Iris pigment epithelial cell (primary cell): ENCODE measurements at places on chromosomes 11 and 22.

- DNase-seq: peak; percentile 74
Measured at GRCh38 chr11:46001448-46001914, 79.0 kb downstream of the LARGE2 start.

- DNase-seq: peak; percentile 70
Measured at GRCh38 chr11:77590194-77590782, 535 bp downstream of the AQP11 start.

- no peak for DNase-seq
Measured at GRCh38 chr11:61906522-61906909, 10.8 kb downstream of the RAB3IL1 start.

DNA sequence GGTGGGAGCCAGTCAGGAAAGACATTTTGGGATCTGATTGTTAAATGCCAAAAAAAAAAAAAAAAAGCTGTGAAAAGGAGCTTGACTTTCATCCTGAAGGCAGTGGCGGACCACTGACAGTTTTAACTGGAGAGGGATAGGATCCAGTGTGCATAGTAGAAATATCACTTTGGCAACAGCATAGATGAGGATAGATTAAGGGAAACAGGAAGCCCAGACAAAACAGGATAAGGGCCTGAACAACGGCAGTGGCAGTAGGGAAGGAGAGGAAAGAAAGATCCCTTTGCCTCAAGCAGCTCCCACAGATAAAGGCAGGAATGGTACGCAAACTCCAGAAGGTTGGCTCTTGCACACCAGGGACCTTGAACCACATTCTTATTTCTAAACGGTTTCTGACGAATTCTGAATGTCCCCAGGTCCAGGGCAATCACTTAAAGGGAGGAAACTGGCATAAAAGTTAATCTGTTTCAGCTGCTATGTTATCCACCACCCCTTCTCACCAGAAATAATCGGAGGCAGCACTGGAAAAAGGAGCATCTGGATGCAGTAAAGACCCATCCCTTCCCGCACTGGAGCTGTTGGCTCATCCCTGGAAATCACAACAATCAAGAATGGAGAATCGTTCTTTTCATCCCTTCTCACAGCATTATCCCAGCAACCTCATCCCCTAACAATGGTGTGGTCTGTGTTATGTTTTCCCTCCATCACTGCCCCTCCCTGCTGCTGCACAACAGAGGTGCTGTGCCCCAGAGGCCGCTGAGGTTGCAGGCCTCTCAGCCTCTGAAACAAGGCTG is 99.1 kb downstream of the GAB2 start:
- no peak for DNase-seq

- DNase-seq: peak; percentile 94
Measured at GRCh38 chr11:6619004-6619745, at the start of gene TPP1. Gene TPP1, minus strand, starts transcription at chr11:6619422. Its CDS starts 22 bp downstream, at chr11:6619400.

DNA sequence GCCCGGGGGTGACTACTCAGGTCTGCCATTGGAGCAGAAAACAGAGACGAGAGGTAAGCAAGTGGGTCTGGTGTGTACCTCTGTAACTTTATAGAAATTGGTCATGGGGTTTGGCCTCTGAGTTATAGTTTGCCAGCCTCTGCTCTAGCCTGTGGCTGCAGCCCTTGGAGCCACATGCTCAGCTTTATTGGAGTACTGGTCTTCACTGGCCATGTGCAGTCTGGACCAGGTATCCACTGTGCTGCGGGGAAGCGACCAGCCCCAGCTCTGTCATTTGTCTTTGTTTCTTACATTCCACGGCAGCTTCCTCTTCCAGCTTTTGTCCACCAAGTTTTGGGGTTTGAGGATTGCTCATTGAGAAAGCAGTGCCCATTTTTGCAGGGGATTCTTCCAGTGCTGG is 453.4 kb downstream of the TBC1D22A start:
- no peak for DNase-seq

DNA sequence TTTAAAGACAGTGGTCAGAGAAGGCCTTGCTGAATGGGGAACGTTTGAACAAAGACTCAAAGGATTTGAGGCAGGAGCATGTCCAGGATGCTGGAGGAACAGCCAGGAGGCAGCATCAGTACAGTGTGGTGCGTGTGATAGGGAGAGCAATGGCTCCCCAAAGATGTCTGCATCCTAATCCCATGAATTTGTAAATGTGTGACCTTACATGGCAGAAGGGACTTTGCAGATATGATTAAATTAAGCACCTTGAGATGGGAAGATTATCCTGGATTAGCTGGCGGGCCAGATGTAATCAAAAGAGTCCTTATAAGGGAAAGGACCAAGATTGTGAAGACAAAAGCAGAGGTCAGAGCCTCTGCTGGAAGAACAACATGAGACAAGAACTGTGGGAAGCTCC is 24.6 kb upstream of the FAT3 start:
- no peak for DNase-seq

DNA sequence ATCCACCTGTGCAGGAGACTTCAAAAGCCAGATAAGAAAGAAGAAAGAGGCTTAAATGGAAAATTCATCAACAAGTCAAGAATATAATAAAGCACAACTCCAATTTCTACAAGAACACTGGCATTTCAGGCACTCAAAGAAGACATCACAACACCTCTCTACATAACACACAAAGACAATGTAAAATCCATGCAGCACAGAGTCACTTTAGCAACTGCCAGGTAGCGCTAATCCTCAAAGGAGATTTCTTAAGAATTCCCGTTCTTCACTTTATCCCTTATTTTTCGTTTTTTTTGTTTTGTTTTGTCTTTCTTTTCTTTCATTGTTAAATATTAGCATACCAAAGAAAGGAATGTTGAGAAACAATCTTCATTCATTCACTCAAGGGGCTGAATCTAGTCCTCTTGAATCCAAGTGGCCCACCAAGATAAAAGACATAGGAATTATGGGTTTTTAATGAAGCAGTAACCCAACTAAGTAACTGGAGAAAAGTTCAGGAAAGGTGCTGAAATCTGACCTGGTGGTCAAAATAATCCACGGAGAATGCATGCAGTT is 95.0 kb downstream of the CADM1 start:
- DNase-seq: no peak

GRCh38 chr11:112100462-112100861 is 13.8 kb downstream of the SDHD start:
- DNase-seq: peak; percentile 87

GRCh38 chr11:87819151-87819550 is 356.1 kb downstream of the RAB38 start:
- DNase-seq: peak; percentile 1

DNA sequence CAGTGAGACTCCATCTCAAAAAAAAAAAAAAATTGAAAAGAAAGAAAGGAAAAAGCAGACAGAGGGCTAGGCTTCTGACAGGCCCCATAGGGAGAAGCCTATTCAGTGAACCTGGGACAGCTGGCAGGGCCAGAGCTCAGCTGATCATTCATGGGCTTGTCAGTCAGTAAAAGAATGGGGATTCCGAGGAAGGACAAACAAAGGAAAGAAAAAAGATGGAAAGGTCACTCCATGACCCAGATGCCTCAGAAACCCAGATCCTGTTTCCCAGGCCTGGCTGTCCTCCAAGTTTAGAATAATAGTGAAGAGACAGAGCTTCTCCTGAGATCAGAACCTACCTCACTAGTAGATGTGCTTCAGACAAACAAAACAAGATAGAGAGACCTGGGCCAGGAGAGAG is 34.3 kb upstream of the ASPHD2 start:
- no peak for DNase-seq

DNA sequence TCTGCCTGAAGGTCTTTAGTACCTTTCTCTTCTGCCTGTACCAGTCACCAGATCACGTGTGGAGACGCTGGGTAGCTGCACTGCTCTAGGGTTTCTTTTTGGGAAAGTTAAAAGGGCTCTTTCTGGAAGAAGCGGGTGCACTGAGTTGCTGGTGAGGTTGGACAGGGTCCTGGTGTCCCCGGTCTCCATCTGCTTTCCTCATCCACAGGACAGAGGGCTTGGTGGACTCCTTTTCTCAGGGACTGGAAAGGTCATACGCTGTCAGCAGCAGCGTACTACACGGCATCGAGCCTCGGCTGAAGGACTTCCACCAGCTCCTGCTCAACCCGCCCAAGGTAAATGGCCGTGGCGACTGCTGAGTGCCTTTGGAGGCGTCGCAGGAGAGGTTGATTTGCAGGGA is 52.8 kb downstream of the SBF1 start:
- DNase-seq: no peak

DNA sequence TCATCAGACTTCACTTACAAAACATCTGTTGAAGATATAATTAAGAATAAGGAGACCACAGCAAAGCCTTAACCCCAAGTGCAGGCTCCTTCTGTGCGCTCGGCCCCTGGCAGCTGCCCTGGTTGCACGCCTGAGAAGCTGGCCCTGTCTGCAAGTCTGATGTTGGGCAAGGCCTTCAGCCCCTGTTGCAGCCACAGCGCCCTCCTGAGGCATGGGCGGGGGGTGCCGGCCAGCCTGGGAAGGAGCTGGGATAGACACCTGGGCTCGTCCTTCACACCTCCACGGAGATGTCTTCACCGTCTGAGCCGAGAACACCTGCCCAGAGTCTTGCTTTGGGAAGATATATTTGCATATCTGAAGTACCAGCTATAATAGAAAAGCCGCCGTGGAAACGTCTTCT is 104.1 kb downstream of the MPPED1 start:
- DNase-seq: no peak

- DNase-seq: no peak
Measured at GRCh38 chr11:9858218-9858617, 194.3 kb downstream of the SWAP70 start.

DNA sequence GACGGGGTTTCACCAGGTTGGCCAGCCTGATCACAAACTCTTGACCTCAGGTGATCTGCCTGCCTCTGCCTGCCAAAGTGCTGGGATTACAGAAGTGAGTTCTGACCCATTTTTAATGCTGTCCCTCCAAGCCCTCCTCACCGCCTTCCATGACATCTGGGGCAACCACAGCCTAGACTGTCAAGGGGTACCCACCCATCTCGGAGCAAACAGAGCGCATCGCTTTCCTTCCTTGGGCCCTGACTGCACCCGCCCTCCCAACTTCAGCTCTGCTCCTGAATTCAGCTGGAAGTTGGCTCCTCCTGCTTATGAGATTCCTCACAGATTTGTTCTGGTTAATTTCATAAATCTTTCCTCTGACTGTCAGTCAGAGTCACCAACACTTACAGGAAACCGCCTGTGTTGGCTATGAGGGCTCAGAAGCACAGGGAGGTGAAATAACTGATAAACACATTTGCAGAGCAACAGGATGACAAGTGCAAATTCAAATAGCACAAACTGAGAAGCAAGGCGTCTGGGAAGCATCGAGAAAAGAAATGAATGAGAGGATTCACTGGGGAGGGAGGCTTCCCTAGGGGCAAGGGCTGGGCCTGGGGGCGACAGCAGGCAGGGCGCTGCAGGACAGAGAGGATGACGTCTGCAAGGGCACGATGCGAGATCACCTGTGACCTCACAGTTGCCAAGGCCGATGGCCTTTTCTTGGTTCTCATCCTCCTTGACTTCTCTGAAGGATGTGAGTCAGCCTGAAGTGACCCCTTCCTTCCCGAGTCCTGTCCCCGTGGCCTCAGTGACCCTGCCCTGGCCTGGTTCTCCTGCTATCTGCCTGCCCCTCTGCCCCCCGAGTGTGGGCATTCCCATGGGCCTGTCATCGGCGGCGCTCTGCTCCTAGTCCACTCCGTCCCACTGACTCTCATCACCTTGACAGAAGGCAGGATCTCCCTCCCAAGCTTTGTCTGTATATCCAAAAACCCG is 6.1 kb downstream of the IFT27 start:
- no peak for DNase-seq

DNA sequence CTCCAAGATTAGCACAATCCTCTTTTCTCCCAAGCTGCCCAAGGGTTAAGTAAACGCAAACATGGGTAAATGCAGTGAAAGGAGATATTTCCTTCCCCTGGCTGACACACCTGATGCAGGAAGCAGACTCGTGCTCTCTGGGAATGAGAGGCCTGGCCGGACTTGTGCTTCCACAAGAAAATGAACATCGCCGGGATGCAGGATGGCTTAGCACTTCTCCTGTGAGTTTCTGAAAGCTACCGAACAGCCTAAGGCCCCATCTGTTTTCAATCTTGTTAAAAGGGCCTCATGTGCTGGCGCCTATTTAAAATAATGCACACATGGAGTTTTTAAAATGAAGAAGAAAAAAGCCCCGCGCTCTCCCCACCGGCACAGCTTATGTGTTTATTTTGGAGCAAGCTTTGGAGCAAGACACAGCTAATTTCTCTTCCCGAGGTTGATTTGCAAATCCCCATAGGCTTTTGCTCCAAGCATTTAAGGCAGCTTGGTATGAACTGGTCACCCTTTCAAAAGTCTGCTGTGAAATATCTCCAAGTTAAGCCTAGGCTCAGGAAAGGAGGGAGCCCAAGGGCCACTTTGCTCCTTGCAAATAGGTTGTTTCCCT is 100.9 kb downstream of the SYN3 start:
- DNase-seq: no peak

GRCh38 chr22:28903080-28903479 is 19.7 kb downstream of the ZNRF3 start:
- no peak for DNase-seq

- DNase-seq: no peak
Measured at GRCh38 chr11:114846416-114846791, 168.1 kb downstream of the NXPE2 start.

- DNase-seq: peak; percentile 68
Measured at GRCh38 chr11:108606495-108607160, 13.1 kb upstream of the EXPH5 start.

DNA sequence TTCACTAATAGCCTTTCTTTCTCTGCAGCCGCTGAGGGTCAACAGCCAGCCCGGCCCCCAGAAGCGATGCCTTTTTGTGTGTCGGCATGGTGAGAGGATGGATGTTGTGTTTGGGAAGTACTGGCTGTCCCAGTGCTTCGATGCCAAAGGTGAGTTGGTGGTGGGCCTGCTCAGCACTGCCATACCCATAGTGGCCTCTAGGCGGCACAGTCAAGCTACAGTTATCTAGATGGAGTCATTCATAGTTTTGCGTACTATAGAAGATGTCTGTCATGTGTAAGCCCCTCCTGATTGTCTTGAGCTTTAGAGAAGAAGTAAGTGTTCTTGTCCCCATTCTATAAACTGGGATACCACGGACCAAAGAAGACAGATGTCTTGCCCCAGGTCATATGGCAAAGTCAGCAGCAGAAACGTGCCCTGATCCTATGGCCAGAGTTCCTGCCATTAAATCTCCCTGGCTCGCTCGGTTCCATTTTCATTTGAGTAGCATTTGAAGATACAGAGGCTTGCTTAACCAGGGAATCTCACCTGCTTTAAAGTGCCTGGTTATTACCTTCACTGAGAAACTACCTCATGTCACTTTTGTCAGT is 42.1 kb upstream of the CRTAM start:
- peak; percentile 36 for DNase-seq
